MCF 10A (cell line): ENCODE measurements at places on chromosomes 6 and 20. TPM values are rescaled to one million over a fixed set of nuclear protein-coding genes. Genes with fewer than 3 reads are reported as not detected.

TFAP2D gene
- total RNA-seq = not detected in 2 replicates

TMEM170B gene
- 0.70 and 1.1 TPM in 2 replicates for total RNA-seq

DNA sequence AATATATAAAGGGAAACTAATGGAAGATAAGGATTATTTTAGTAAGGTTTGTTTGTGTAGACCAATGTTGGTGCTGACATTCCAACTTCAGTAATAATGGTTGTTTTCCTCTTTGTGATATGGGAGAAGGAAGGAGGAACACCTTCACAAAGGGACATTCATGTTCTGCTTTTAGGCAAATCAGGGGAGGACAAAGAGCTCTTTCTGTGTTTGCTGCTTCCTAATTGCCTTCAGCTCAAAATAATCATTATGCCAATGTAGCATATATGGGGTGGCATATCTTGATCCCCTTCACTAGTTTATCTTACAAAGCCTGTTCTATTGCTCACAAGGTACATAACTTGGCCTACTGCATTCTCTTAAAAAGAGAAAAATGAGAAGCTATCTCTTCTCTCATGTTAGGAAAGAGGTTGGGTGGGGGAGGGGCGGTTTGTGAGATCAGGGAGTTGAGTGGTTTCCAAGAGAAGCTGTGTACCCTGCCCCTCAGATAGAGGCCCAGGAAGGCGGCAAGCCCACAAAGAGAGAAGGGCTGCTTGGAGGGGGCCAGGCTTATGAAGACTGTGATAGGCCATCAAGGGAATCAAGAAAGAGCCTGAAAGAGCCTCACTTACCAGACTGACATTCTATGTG, 4.7 kb upstream of the ADGRG6 start:
- no peak for DNase-seq
- H3K4me1 ChIP-seq = peaks cover 24% of the 10 kb centered on the region
- H3K27me3 ChIP-seq = no peaks in the 10 kb centered on the region
- H3K27ac ChIP-seq = peak overlapping the region; percentile 46
- no peak overlapping the region for H3K4me3 ChIP-seq

DNA sequence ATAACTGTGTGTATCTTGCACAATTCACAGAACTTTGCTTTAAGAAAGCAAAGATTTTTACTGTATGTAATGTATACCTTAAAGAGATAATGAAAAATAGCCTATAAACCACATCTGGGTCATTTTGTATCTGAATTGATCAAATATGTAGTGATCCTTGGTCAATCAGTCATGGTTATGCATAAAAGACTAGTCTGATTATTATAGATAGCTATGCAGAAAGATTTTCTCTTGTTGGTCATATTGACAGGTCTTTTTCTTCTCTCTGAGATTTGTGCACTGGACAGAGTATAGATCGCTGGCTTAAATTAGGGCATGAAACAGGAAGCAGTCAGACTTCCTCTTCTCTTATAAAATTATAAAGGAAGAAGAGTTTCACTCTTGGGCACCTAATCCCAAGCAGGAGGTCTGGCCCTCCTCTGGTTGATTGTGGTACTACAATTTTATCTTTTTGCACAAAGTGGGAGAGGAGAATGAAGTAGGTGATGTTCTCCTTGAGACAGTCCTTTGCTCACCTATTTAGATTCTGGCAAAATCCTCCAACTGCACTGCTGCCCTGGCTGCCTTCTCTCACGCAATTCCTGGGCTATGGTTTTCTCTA, 380.9 kb upstream of the RGS17 start:
- no peaks in the 10 kb centered on the region for H3K4me1 ChIP-seq
- peak; percentile 67 for DNase-seq
- H3K4me3 ChIP-seq = no peak overlapping the region
- no peaks in the 10 kb centered on the region for H3K27me3 ChIP-seq
- H3K36me3 ChIP-seq = no peaks in the 10 kb centered on the region

DNA sequence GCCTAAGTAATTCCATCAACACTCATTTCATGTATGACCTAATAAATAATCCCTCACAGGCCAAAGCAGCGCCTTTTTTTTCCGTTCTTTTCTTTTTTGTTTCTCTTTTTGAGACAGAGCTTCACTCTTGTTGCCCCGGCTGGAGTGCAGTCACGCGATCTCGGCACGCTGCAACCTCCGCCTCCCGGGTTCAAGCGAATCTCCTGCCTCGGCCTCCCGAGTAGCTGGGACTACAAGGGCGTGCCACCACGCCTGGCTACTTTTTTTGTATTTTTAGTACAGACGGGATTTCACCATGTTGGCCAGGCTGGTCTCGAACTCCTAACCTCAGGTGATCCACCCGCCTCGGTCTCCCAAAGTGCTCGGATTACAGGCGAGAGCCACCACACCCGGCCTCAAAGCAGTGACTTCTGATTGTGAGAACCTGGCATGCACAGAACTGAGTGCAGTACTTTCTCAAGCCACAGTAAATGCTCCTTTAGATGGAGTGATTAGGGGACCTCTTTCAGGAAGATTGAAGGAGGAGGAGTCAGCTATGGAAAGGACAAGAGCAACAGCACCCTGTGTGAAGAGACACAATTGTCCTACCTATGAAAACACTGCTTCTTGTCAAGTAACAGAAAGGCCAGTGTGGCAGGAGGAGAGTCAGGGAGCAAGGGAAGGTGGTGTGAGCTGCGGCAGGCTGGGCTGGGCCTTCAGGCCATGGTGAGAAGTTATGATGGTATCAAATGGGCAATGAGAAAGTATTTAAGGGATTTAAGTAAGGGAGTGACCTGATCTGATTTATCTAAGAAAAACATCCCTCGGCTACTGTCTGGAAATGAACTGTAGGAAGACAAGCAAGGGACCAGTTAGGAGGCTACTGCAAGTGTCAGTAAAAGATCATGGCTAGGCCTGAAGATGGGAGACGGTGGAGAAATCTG, 1.7 kb upstream of the SCAF8 start:
- H3K27me3 ChIP-seq = no peaks in the 10 kb centered on the region
- no peak overlapping the region for H3K27ac ChIP-seq
- H3K4me1 ChIP-seq = peaks cover 12% of the 10 kb centered on the region
- H3K36me3 ChIP-seq = peaks cover 7% of the 10 kb centered on the region
- peak overlapping the region; percentile 21 for H3K4me3 ChIP-seq
- no peak for DNase-seq

DNA sequence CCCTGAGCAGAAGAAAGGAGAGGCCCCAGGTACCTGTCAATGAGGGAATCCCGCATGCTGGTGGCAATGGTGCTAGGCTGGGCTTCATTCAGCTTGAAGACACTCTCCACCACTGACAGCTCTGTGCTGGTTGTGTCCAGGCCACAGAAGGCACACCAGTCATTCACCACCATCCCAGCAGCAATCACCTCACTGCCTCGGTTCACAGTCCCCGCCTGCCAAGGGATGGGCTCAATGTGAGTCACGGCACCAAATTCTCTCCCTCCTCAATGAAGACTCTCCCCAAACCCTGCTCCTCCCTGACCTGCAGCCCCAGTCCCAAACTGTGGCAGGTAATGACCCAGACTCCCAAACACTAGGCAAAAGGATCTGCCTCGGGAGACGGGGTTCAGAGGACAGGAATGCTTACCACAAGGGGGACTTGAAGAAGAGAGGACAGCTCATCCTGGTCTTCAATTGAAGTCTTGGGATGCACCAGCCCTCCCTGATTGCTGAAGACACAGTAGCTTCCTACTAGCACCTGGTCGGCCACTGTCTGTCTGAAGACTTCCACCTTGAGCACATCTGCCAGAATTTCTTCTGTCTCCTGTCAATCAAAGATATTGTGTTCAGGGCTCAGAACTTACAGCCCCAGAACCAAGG, 1.7 kb upstream of the MMP24OS start:
- no peak for DNase-seq
- H3K36me3 ChIP-seq = peaks cover 64% of the 10 kb centered on the region
- no peaks in the 10 kb centered on the region for H3K27me3 ChIP-seq
- H3K4me3 ChIP-seq = no peak overlapping the region

GRCh38 chr20:3041854-3042409, 1.5 kb upstream of the GNRH2 start:
- no peak overlapping the region for H3K27ac ChIP-seq
- no peak for DNase-seq
- no peak overlapping the region for H3K4me3 ChIP-seq
- H3K27me3 ChIP-seq = no peaks in the 10 kb centered on the region
- peaks cover 10% of the 10 kb centered on the region for H3K4me1 ChIP-seq

GRCh38 chr6:35485402-35485877, 11.4 kb downstream of the TEAD3 start:
- H3K4me1 ChIP-seq = peaks cover 30% of the 10 kb centered on the region
- no peaks in the 10 kb centered on the region for H3K27me3 ChIP-seq
- peak overlapping the region; percentile 88 for H3K27ac ChIP-seq
- peak; percentile 79 for DNase-seq

- no peaks in the 10 kb centered on the region for H3K27me3 ChIP-seq
- H3K4me3 ChIP-seq = no peak overlapping the region
- no peak for DNase-seq
- H3K27ac ChIP-seq = no peak overlapping the region
- peaks cover 36% of the 10 kb centered on the region for H3K36me3 ChIP-seq
These were observed 90.0 kb downstream of the ELOVL5 start for GRCh38 chr6:53258774-53259155.

DNA sequence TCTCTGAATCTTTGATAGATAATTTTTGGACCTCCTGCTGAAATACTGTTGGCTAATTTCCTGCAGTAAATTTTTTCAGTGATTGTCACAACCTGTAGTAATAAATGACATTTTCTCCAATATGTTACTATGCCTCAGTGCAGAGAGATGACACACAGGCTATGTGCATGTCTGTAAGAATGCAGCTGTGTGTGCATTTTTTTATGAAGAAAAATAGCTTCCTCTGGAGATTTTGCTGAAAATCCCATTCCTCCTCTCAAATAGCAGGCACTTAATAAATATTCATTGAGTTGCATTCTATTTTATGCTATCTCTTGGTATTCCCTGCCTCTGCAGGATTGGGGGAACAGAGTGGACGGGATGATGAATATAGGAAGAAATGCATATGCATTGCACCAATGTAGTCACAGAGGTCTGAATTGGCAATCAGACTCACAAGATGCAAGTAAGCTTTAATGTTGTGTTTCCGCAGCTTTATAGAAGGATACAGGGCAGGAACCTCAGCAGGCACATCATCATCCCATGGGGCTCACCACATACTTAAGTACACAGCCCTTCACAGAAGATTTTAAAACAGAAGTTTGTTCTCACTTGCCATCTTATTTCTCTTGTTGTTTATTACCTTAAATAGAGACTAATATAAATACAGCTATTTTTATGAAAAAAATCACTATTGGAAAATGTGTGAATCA, 474.7 kb downstream of the EPM2A start:
- DNase-seq = no peak
- no peak overlapping the region for H3K4me3 ChIP-seq
- H3K27ac ChIP-seq = no peak overlapping the region
- no peaks in the 10 kb centered on the region for H3K36me3 ChIP-seq
- no peaks in the 10 kb centered on the region for H3K4me1 ChIP-seq

GRCh38 chr6:105726902-105727655, 324.2 kb upstream of the PREP start:
- DNase-seq = no peak
- H3K4me1 ChIP-seq = peaks cover 13% of the 10 kb centered on the region
- H3K4me3 ChIP-seq = no peak overlapping the region
- H3K27ac ChIP-seq = no peak overlapping the region
- no peaks in the 10 kb centered on the region for H3K27me3 ChIP-seq
- H3K36me3 ChIP-seq = no peaks in the 10 kb centered on the region

GRCh38 chr6:41564448-41565142, 18.4 kb downstream of the FOXP4 start:
- no peak overlapping the region for H3K4me3 ChIP-seq
- no peak overlapping the region for H3K27ac ChIP-seq
- no peaks in the 10 kb centered on the region for H3K4me1 ChIP-seq
- DNase-seq = no peak

- H3K4me3 ChIP-seq = no peak overlapping the region
- H3K4me1 ChIP-seq = no peaks in the 10 kb centered on the region
- H3K36me3 ChIP-seq = no peaks in the 10 kb centered on the region
- H3K27ac ChIP-seq = no peak overlapping the region
- no peak for DNase-seq
These were observed 227.3 kb downstream of the PREX1 start for GRCh38 chr20:48600470-48600945.

DNA sequence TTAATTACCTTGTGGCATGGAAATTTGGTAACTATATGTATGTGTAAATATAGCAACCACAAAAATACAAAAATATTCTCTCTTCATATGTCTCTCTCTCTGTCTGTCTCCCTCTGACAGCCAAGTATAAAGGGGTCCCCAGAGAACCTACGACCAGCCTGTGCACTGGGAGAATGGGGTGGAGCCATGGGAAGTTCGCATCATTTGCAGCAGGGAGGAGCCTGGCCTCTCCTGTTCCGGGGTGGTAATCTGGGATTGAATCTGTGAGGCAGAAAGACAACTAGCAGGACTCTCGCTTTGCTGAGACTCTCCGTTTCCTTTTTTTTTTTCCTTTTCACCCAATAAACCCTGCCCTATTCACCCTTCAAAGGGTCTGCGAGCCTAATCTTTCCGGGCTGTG, 1109.1 kb downstream of the HACE1 start:
- peaks cover 57% of the 10 kb centered on the region for H3K27me3 ChIP-seq
- no peak overlapping the region for H3K27ac ChIP-seq
- no peak overlapping the region for H3K4me3 ChIP-seq
- H3K4me1 ChIP-seq = no peaks in the 10 kb centered on the region
- no peaks in the 10 kb centered on the region for H3K36me3 ChIP-seq

DNA sequence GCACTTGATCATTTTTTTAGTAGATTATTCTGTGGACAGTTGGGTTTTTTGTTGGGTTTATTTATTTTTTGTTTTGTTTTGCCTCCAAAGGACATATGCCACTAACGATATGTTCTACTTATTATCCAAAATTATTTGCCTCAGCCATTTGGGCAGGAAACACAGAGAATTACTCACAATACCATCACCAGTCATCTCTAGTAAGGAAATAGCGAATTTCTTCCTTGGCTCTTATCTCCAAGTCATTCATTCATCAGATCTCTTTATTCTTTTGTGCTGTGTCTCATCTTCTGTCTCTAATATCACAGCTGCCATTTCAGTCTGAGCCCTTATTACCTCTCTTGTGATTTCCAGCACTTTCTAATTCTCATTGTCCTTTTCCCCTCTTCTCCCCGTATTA, 130.4 kb upstream of the SMLR1 start:
- H3K27ac ChIP-seq = no peak overlapping the region
- peaks cover 8% of the 10 kb centered on the region for H3K27me3 ChIP-seq
- no peak for DNase-seq
- no peak overlapping the region for H3K4me3 ChIP-seq

- H3K27ac ChIP-seq = no peak overlapping the region
- H3K4me1 ChIP-seq = no peaks in the 10 kb centered on the region
- no peak for DNase-seq
- no peaks in the 10 kb centered on the region for H3K27me3 ChIP-seq
- no peak overlapping the region for H3K4me3 ChIP-seq
- H3K36me3 ChIP-seq = no peaks in the 10 kb centered on the region
These were observed 381.9 kb upstream of the ARID1B start for GRCh38 chr6:156395276-156395675.

- H3K27me3 ChIP-seq = no peaks in the 10 kb centered on the region
- H3K27ac ChIP-seq = no peak overlapping the region
- no peaks in the 10 kb centered on the region for H3K4me1 ChIP-seq
- DNase-seq = no peak
- no peak overlapping the region for H3K4me3 ChIP-seq
- peaks cover 10% of the 10 kb centered on the region for H3K36me3 ChIP-seq
These were observed 8.7 kb upstream of the SDHAF4 start for GRCh38 chr6:70557998-70558397.

DNA sequence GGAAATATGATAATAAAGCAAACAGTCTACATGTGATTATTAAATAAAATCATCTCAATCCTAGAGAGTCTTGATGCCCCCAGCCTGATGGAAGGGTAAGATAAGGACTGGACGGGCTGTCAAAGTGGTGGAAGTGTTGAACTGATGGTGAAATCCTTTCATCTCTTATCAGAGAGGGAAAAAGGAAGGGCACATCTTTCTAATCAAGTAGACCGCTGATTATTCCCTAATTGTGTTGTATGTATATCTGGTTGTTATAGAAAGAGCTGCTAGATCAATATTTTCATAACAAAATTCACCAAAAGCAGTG, 184.5 kb downstream of the PDE7B start:
- DNase-seq = no peak
- H3K27ac ChIP-seq = no peak overlapping the region
- no peaks in the 10 kb centered on the region for H3K4me1 ChIP-seq
- H3K4me3 ChIP-seq = no peak overlapping the region
